DMS 273 treated with DMSO at 0.1 percent for 48 hours (cell line): ENCODE measurements at places on chromosomes 6 and 20.

GRCh38 chr20:62201173-62202082 lies 18.6 kb downstream of the MTG2 start:
- no peak for DNase-seq

GRCh38 chr6:152671171-152671570 lies 26.5 kb upstream of the MYCT1 start:
- no peak for DNase-seq

DNA sequence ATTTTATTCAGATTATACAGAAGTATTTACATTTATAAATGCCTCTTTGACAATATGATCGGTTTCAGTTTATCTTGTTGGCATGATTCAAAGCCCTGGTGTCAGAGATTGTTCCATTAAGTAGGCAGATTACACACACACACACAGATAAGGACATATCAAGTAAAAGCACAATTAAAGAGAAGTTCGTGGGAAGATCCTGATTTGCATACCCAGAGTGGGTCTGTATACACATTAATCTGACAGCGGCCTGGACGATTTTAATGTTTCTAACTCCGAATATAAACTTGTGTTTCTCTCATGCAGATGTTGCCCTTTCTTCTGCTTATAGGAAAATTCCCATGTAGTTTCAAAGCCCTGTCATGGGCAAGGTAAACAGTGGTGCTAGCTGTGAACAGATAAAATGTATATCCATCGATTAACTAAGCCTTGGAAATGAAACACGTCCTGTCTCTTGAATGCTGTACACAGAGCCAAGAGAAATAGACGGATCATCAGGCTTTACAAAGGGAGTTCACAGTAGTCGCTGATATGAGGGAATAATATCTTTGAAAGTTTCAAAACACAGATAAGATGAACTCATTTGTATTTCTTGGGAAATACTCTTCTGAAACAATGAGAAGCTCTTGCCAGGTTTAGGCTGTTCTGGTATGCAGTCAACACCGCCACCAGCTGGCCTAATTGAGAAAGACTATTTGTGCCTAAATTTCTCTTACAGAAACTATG lies 108.2 kb upstream of the GMDS start:
- DNase-seq = peak; percentile 13

- no peak for DNase-seq
Measured at GRCh38 chr6:53055873-53056272, 9.3 kb upstream of the FBXO9 start.

DNA sequence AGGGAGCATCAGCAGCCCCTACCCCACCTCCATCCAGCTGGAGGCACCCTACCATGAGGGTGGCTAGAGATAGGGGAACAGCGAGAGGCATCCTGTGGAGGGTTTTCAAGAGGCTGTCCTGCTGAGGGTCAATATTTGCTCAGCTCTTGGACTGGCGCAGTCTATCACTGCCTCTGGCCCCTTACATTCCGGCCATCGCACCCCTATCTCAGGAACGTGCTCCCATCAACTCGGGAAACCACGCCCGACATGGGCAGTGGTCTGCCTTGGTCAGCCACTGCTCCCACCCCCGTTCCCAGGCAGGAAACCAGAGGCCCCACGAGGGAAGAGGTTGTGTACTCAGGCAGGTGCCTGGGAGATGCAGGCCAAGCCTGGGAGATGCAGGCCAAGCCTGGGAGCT lies 57.9 kb downstream of the VEGFA start:
- no peak for DNase-seq

DNA sequence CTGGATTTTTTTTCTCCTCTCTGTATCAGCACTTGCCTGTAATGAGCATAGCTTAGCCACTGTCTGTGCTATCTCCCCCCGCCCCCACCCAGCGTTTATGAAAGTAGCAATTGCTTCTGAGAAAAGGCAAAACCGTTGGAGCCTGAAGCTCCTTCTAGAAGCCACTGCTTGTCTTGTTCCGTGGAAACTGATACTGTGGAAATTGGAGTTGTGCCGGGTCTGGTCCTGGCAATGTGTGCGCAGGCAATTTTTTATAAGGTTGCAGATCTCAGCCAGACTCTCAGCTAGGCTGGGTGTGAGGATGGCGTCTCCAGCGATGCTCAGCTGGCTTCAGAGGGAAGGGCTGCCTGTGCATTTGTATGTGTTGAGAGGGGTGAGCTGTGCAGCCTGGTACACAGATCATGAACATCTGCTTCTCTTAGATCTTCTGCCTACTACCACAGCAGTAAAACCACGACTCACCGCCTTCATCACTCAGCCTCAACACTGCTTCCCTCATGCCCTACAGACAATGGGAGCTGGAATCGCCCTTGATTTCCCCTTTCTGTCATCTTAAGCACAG lies 72.4 kb upstream of the GTSF1L start:
- no peak for DNase-seq

GRCh38 chr6:159837511-159837910 lies 37.4 kb downstream of the PNLDC1 start:
- DNase-seq = no peak

- DNase-seq = no peak
Measured at GRCh38 chr6:74631564-74631963, 574.3 kb downstream of the COL12A1 start.

- no peak for DNase-seq
Measured at GRCh38 chr6:74579047-74579446, 626.8 kb downstream of the COL12A1 start.

- no peak for DNase-seq
Measured at GRCh38 chr6:168373389-168373788, 53.8 kb upstream of the DACT2 start.

DNA sequence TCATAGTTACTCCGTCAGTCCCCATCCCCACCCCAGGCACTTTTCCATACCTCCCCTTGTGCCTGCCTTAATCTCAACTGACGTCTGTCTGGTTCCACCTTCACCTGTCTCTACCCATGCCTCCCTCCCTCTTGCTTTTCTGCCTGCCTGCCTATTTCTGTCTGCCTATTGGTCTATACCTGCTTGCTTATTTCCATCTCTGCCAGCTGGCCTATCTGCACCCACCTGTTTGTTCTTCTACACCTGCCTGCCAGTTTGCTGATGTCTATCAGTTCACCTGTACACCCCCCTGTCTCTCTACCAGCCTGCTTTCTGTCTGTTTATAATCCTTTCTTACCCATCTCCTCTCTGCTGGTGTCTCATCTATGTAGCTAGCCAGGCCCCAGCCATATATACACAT lies 87.5 kb downstream of the RALGAPA2 start:
- DNase-seq = no peak

DNA sequence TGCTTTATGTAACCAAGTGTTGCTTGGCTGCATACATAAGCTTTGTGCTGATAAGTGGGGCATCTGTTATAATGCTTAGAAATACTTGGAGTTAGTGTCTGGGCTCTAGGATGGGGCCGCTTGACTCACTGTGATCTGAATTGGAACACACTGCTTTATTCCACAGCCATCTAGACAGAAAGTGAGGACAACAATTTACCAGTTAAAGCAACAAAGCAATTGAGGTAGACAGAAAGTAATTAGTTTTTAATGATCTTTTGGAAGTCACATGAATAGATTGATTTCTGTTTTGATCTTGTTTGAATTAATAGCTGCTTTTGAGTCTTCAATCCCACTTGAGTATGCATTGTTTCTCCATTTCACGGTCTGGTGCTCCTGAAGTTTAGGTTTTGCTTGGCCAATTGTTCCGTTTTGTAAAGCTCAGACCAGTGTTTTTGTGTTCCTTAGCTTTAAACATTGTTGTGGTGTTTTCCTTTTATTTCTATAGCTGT lies 157.5 kb downstream of the TRMT11 start:
- no peak for DNase-seq

GRCh38 chr6:116369964-116370759 lies 585 bp upstream of the DSE start:
- DNase-seq = no peak

DNA sequence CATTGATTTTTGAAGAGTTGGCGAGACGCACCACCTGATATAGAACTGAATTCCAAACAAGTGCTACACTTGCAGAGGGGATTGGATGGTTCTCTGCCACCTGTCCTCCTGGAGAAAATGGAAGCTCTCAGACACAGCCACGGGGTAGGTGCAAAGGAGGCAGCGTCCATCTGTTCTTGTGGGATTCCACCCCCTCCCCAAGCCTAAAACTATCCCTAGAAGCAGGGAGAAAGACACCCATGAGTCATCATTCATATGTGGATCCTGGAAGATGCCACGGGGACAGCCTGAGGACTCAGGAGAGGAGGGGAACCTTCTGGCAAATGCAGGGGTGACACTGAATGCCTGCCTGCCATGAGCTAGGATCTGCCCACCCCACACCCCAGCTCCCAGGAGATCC lies 171.3 kb upstream of the CST7 start:
- no peak for DNase-seq

DNA sequence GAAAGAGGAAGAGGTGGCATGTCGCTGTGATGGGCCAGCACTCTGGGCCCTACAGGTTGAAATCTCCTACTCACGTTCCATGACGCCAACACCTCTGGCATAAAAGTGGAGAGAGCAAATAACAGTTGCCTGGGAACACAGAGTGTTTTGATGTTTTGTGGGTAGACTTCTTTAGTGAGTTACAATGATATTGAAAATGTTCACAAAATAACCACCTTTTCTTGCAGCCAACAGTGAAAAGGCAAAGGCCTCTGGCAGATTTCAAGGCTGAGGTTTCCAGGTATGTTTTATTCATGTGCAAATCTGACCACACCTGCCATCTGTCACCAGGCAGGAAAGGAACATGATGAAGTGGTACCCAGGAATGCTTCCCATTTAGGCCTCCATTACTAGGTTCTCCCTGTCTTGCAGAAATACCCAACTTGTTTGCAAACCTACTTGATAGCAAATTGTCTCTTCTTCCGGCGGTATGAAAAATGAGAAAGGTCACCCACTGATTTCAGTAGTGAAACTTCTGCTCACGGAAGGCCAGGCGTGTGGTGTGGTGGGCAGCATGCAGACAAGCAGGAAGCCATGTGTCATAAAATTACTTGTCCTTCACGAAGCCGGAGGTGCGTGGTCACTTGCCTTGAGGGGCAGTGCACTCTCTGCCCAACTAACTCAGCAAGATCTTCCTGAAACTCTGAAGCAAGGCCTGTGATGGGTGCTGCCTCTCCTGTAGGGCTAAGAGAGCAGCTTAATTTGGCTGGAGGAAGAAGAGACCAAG lies 299.1 kb upstream of the PRDM1 start:
- DNase-seq = no peak

DNA sequence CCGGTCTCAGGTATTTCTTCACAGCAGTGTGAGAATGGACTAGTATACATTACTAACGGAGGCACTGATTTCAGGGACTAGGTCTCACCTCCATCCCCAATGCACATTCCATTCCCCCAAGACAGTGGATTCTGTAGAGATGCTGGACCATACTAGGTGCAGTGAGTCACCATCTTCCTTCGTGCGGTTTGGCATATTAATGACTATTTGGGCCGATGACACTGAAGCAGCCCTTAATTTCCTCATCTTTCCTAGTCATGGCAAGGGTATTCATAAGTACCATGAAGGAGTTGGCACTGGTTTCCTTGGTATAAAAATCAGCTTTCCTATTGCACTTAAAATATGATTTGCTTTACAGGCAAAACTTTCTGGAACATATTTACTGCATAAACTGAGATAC lies 121.4 kb upstream of the TRAF3IP2 start:
- no peak for DNase-seq

- no peak for DNase-seq
Measured at GRCh38 chr20:35660122-35660937, 4.4 kb downstream of the CPNE1 start.

DNA sequence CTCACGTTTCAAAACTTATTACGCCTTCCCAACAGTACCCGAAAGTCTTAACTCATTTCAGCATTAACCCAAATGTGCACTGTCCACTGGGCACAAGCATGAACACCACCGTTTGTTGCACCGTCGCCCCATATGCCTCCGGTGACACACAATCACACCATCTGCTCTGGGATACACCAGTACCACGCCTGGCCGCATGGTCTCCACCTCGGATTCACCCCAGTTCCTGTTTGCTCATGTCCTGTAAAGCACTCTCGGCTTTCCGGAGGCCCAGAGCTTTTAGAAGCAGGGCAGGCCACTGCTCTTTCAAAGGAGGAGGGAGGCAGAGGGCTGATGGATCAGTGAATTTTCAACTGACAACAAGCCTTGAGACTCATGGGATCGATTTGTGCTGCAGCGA lies 1570.0 kb upstream of the DEFB115 start:
- no peak for DNase-seq

- DNase-seq = no peak
Measured at GRCh38 chr6:3819161-3820110, 29.7 kb upstream of the FAM50B start.
